ENCODE measurements at places on chromosomes 13 and 19.

DNA sequence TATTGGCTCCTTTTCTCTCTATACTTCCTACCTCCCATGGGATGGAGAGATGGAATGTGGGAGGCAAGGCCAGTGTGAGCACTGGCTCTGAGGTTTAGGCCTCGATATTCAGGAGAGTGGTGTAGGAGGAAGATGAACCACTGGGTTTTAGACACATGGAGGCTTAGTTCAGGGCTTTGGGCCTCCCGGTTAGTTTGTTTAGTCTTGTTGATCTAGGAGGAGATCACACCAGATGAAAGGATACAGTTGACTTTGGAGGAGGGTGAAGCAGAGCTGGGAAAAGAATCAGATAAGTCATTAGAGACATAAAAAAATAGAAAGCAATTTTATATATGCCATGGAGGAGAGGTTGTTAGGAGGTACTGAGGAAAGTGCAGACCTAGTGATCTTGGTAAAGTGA, 30.9 kb downstream of the RNASEH2B start:
- DNase-seq: no peak

- no peak for DNase-seq
These were observed 6.4 kb downstream of the AMER2 start for GRCh38 chr13:25165663-25166062.

GRCh38 chr19:23436318-23436717, 41.0 kb upstream of the ZNF91 start:
- DNase-seq: no peak

GRCh38 chr19:29873024-29873800, 61.4 kb downstream of the CCNE1 start:
- DNase-seq: peak; percentile 40

- DNase-seq: no peak
These were observed 10.0 kb downstream of the DPF1 start for GRCh38 chr19:38213911-38214625.

DNA sequence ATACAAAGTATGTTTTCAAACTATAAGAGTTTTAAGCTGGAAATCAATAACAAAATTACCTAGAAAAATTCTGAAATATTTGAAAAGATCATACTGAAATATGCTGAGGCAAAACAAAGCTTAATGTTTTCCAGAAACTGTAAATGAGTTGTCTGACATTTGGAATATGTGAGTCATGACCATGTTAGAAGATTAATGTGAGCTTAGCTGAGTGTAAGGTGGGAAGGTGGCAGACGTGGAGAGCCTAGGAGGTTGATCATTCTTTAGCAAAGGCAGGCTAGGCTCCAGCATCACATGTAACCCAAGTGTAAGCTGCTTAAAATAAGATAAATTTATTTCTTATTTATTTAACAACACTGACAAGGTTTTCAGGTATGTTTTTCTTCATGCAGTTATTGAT, 2086.1 kb upstream of the PCDH20 start:
- no peak for DNase-seq

DNA sequence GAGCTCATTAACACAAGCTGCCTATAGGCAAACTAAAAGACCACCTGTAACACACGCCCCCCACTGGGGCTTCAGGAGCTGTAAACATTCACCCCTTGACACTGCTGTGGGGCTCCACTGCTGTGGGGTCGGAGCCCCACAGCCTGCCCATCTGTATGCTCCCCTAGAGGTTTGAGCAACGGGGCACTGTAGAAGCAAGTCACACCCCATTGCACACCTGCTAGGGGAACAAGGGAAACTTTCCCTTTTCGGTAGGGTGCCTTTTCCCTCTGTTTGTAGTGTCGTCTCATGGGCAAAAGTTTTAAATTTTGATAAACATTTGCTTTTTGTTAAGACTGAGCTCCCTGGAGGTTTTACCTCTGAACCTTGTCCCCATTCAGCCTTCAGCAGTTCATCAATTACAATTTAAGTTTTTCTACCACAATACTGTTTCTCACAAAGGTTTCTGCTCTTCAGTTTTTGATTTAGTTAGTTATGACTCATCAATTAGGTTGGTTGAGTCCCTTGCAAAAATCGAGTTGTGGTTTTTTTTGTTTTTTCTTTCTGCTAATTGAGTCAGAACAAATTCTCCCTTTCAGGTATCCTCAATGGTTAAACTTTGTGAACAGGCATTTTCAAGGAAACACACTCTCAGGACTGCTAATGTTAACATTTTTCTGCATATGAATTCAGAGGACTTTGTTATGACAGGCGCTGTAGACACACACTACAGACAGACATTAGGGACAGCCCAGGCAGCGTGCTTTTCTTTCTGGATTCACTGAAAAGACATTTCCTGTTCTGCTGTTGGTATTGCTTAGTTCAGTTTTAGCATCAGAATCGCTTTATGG, 35.1 kb downstream of the ZNF433 start:
- DNase-seq: no peak

DNA sequence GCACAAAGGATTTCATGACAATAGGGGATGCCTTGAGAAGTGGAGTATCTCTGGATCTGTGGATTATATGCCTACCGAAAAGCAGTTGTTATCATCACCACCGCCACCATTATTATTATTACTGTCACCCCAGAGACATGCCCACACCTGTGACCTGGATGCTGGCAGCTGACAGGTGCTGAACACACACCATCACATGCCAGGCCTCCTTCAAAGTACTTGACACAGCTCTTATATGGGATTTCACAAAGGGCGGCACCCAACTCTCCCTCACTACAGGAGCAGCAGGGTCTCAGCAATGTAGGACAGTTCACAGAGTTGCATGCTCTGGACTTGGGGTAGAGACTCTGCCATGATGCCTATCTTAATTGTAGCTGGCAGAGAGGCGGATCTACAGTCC, 5.6 kb upstream of the GPR42 start:
- DNase-seq: no peak

DNA sequence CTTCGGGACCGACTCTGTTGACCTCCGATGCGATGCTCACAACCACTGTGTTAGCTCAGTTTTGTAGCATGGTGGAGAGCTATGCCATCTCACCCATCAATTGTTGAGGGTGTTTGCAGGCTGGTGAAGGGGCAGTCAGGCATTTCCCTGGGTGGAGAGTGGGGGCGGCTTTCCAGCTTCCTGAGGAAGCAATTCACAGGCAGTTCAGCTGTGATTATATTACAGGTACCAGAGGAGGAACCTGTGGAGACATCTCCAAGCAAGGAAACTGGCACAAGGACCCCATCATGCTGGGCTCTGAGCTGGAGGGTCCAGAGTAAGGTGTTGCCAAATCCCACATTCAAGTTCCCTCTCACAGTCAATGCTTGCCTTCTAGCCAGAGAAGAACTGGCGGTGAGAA, 166.0 kb upstream of the ZNF536 start:
- DNase-seq: no peak

GRCh38 chr19:47447470-47448359, 24.0 kb downstream of the SLC8A2 start:
- peak; percentile 79 for DNase-seq

DNA sequence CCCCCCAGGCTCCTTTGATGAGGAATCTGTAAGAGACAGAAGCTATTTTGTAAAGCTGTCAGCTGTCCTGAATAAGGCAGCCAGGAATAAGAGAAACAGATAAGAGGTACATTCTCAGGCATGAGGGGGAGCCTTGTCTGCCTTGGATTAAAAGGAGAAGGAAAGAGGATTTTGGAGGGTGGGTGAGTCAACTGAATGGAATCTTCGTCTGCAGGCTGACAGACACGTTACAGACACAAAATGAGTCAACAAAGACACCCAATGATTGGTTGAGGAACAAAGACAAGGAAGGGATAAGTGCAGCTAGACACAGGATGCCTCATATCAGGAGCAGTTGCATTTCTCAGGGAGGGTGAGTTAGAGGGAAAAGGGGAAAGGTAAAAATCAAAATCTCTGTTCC, 162.5 kb downstream of the OLFM4 start:
- DNase-seq: no peak

DNA sequence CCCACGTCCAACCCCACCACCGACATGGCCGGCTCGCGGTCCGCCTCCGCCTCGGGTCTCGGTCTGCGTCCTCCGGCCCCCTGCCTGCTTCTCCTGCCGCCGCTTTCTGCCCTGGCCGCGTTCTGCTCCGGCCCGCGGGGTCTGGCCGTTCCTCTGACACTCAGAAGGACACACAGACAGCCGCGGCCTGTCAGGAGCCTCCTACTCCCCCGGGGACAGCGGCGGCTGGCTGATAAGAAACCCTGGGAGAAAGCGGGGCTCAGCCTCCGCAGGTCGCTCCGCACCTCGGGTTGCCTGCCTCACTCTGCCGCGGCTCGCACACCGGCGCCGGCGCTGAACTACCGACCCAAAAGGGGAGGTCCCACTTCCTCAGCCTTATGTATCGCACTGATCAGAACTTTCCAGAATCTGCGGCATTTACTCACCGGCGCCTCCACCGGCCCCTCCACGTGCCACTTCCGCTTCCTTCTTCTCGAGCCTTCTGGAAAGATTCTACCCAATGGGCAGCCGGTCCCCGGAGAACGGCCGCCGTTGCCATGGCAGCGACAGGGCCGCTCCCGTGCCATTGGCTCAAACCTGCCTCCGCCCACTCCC, at the start of gene HSPH1:
TSS of gene HSPH1 (minus strand) at position 348 of the 594 bp plus-strand sequence. CDS start at position 26, 322 bp downstream.
- peak; percentile 99 for DNase-seq

DNA sequence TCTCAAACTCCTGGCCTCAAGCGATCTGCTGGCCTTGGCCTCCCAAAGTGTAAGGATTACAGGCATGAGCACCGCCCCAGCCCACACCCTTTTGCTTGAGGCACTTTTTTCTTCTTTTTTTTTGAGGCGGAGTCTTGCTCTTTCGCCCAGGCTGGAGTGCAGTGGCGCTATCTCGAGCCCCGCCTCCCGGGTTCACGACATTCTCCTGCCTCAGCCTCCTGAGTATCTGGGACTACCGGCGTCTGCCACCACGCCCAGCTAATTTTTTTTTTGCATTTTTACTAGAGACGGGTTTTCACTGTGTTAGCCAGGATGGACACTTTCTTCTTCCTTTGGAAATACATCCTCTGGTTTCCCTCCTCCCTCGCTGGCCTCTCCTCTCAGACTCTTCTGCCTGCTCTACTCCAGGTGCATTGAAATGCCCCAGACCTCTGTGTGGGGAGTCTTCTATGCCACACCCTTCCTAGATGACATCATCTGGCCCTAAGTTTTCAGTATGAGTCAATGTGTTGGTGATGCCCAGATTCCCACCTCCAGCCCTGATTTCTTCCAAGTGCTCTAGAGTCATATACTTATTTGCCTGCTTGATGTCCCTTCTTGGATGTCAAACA, 20.7 kb upstream of the TPT1 start:
- DNase-seq: no peak

GRCh38 chr19:19223060-19223459, 11.3 kb downstream of the NCAN start:
- DNase-seq: no peak

DNA sequence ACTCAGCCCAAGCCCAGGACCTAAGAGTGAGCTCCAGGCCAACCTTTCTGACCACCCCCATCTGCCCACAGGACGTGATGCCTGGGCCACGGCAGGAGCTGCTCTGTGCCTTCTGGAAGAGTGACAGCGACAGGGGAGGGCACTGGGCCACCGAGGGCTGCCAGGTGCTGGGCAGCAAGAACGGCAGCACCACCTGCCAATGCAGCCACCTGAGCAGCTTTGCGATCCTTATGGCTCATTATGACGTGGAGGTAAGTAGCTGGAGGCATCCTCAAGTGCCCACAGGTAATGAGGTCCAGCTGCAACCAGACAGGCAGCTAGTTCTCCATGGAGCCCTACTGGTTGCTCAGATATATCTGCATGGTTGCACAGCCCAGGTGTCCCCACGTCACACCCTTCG, 14.8 kb downstream of the DDX39A start:
- DNase-seq: no peak

DNA sequence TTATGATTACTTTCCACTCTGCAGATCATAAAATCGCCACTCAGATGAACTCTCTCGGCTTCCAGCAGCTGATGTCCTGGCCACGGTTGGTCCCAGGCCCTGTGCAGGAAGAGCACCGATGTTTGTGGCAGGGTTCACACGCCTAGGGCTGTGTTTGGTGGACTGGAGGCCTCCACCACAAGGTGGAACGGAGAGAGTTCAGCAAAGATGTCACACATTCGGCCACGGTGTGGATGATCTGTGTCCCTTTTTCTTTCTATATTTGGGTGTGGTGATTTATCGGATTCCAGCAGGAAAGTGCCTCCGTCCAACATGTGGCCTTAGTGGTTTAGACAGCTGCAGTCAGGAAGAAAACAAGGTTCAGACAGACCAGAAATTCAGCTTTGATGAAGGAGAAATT, 521 bp upstream of the SHISA2 start:
- DNase-seq: no peak
